ENCODE measurements at places on chromosomes 1 and 21.
A peak's percentile ranks its signal among the peaks of the same experiment; 100 is the strongest.

DNA sequence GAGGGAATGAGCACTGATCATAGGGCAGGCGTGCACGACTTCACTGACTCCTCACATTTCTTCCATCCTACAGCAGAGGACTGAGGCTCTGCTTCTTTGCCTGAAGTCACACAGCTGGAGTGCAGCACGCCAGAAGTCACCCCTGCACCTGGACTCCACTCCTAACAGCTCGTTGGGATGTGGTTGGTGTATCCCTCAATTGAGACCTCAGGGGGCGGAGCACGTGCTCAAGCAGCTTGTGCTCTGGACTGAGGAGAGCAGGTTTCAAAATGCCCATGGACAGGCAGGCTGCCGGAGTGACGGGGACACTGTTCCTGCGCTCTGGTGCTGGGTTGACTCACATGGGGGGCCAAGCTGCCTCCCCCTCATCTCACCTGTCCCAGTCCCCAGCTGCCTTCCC lies 13.9 kb downstream of the CHIT1 start:
- no peak for DNase-seq

GRCh38 chr1:201724766-201725118 lies 104.2 kb upstream of the IPO9 start:
- DNase-seq, result no peak

- peak; percentile 69 for DNase-seq
Measured at GRCh38 chr1:58629031-58629462, 52.0 kb upstream of the TACSTD2 start.

- DNase-seq, result no peak
Measured at GRCh38 chr1:31704271-31705079, 658 bp upstream of the COL16A1 start.

DNA sequence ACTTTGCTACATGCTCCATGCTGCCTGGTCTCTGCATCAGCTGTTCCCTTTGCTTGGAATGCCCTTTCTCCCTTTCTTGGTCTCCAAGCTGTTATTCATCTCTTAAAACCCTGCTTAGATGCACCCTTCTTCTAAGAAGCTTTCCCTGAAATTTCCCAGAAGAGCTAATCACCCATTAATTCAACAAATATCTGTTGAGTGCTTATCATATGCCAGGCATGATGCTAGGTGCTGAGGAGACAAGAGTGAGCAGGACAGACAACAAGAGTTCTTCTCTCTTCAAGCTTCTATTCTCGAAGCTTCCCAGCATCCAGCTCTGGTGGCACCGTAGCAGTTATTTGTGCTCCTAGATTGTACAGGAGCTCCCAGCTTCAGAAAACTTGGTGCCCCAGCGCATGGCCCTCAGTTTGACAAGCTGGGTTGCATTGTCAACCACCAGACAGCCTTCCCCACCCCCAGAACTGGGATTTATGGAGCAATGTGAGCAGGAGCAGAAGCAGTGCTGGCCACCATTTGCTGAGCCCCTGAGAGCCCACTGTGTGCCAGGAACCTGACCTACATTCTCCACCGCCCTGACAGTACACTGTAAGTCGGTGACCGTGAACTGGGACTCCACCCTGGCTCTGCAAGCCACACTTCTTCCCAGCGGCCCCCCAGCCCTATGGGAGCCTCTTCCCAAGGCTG lies 68.0 kb upstream of the ACOT11 start:
- no peak for DNase-seq

DNA sequence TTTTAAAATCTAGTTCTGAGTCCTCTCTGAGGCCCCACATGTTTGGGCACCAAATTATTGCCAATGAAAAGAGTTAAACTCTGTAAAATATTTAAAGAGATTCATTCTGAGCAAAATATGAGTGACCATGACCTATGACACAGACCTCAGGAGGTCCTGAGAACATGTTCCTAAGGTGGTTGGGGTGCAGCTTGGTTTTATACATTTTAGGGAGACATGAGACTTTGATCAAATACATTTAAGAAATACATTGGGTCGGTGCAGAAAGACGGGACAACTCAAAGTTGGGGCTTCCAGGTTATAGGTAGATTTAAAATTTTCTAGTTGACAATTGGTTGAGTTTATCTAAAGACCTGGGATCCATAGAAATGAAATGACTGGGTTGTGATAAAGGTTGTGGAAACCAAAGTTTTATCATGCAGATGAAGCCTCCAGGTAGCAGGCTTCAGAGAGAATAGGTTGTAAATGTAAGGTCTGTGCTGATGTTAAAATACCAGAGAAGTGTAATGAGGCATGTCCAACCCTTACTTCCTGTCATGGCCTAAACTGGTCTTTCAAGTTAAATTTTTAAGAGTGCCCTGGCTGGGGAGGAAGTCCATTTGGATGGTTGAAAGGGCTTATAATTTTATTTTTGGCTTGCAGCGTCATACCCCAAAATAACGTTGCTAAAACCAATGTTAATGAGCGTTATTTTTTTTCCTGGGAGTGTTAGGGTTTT lies 274.9 kb downstream of the NUF2 start:
- no peak for DNase-seq

- DNase-seq, result no peak
Measured at GRCh38 chr1:225378880-225379279, 49.0 kb downstream of the LBR start.

GRCh38 chr1:47423872-47424271 lies 7.8 kb downstream of the FOXE3 start:
- DNase-seq, result no peak

DNA sequence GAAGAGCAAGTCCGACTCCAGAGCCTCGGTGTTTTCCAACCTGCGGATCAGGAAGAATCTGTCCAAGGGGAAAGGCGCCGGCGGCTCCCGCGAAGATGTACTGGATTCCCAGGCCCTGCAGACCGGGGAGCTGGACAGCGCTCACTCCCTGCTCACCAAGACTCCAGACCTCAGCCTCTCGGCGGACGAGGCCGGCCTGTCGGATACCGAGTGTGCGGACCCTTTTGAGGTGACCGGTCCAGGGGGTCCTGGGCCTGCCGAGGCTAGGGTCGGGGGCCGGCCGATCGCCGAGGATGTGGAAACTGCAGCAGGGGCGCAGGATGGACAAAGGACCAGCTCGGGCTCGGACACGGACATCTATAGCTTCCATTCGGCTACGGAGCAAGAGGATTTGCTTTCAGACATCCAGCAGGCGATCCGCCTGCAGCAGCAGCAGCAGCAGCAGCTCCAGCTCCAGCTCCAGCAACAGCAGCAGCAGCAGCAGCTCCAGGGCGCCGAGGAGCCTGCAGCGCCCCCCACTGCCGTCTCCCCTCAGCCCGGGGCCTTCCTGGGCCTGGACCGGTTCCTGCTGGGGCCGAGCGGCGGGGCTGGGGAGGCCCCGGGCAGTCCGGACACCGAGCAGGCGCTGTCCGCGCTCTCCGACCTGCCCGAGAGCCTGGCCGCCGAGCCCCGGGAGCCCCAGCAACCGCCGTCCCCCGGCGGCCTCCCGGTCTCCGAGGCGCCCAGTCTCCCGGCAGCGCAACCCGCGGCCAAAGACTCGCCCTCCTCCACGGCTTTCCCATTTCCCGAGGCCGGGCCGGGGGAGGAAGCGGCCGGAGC lies 827 bp downstream of the FMN2 start:
- DNase-seq, result no peak

DNA sequence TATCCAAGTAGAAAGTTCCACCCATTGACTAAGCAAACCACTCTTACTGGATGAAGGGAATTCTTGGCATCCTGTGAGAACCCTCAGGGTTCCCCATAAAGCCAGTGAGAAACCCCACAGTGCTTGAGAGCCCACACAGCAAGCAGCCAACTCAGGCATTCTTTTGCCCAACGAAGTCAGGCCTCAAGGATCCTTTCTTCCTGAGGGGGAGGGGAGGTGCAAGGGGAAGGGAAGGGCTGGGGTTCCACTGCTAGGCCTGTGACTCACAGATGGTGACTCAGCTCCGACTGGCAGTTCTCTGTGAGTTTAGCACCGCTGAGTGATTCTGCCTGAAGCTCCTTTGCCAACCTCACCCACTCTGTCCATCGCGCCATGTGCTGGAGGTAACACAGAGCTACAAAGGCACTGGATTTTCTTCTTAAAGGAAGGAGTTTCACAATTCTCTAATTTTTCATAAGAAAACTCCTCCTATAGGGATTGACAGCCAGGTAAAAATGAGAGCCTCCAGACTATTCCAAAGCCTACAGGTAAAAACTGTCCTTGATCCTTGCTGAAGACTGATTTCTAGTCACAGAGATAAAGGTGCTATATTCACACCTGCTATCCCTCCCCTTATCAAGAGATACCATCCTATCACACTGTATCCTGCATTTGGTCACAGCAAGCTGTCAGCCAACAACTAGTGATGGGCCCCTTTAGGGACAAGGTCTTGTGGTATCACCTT lies 4.8 kb downstream of the ENO1 start:
- DNase-seq, result peak; percentile 99

GRCh38 chr1:30806381-30807317 lies 49.1 kb upstream of the LAPTM5 start:
- DNase-seq, result no peak

GRCh38 chr1:119163396-119163795 lies 22.9 kb upstream of the WARS2 start:
- DNase-seq, result no peak

DNA sequence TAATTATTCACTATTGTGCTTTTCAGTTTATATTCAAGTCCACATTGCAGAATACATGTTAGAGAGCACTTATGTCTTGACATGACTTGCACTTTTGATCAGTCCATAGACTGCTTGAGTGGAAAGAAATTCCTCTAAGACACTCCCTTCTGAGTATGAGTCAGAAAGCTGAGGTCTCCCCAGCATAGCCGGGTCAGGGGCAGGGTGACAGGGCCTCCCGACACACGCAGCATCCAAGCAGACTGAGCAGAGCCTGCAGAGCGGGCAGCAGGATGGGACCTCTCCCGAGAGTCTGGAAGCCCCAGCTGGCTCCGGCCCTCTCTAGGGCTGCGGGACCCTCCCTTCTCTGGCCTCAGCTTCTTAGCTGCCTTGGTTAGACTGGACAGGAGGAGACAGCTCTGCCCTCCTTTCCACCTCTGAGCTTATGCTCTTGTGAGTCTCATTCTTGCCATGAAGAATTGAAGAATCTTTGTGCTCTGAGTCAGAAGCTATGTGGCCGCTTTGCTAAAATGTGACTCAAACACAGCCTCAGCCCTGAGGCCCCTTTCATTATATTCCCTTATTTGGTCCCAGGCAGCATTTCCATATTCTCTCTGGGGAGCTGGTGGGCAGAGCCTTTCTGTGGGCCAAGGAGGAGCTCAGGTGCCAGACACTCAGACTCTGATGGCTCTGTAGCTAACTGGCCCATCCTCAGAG lies 11.2 kb upstream of the CAPN2 start:
- DNase-seq, result peak; percentile 83

Data from NCI-H226 (cell line).